ENCODE measurements at places on chromosomes 16 and 17.

GRCh38 chr16:59213952-59214351 lies 479.8 kb upstream of the GOT2 start:
- no peak for DNase-seq

DNA sequence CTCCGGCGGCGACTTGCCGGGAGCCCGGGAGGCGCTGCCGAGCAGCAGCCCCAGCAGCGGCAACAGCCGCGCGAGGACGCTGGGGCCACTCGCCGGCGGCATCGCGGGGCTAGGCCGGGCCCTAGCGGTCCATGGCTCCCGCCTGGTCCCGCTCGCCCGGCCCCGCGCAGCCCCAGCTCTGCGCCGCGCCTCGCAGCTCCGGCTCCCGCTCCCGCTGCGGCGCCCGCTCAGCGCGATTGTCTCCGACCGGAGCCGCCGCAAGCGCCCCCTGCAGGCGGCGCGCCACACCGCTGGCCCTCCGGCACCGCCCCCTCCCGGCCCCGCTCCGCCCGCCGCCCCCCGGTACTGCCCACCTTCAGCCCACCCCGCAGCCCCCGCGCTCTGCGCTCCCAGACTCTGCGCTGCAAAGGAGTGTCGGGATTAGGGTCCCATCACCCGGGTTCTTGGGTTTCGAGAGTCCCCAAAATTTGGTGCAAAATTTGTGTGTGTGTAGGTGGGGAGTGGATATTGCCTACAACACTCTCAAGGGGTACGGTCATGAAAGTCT lies at the start of gene FAM171A2:
Gene FAM171A2 (minus strand): TSS at position 241 of the 547 bp plus-strand sequence. CDS start 139 bp downstream, at position 102.
- DNase-seq: peak; percentile 89

- DNase-seq: no peak
Measured at GRCh38 chr16:1441391-1441829, 2.9 kb downstream of the CCDC154 start.

DNA sequence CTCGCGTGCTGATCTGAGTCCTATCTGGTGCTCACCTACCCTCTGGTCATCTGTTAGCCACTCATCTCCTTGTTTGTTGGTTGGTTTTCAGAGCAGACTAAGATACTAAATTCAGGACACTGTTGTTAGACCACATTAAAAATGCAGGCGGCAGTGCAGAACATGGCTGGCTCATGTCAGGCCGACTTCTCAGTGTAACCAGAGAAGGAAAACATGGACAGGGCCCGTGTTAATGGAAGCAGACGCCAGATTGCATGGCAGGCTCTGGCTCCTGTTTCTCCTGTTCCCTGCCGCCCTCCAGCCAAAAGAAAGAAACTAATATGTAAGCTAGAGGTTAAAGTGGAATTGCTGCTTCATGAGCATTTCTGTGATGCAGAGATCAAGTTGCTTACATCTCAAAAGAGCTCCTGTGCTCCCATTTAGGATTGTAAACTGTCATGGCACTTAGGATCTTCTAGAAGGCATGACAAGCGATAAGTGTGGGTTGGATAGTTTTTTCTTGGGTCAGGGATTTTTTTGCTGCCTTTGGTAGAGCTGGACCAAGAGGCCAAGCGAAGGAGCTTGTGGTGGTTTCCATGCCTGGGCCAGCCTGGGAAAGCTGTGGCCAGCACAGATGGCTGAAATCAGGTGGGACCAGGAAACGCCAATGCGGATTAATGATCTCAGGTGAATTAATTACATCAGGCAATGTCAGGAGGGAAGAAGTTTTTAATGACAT lies 56.1 kb downstream of the YPEL2 start:
- DNase-seq: no peak

DNA sequence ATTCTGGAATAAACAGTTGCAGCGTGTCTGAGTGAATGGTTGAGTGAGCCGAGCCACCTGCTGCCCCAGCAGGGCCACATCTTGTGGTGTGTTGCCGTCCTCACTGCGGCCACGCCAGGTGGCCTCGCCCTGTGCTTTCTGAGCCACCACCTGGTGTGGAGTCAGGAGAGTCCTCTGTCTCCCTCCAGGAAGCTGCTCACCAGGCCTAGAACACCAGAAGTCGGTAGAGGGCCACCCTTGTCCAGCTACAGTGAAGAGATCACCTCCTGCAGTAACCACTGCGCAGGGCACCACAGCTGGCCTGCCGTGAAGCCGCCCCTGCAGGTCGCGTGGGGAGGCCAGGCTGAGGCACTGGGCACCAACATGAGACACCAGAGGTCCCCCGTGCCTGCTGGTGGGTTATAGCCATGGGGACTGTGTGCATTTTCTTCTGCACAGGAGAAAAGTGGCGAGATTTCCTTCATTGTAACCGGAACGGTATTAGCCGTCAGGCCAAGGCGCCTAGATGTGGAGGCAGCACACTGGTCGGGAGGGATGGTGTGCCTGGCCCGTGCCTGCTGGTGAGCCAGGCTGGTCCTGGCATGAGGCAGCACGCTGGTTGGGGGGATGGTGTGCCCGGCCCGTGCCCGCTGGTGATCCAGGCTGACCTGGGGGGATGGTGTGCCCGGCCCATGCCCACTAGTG lies 28.9 kb upstream of the FOXK2 start:
- no peak for DNase-seq

DNA sequence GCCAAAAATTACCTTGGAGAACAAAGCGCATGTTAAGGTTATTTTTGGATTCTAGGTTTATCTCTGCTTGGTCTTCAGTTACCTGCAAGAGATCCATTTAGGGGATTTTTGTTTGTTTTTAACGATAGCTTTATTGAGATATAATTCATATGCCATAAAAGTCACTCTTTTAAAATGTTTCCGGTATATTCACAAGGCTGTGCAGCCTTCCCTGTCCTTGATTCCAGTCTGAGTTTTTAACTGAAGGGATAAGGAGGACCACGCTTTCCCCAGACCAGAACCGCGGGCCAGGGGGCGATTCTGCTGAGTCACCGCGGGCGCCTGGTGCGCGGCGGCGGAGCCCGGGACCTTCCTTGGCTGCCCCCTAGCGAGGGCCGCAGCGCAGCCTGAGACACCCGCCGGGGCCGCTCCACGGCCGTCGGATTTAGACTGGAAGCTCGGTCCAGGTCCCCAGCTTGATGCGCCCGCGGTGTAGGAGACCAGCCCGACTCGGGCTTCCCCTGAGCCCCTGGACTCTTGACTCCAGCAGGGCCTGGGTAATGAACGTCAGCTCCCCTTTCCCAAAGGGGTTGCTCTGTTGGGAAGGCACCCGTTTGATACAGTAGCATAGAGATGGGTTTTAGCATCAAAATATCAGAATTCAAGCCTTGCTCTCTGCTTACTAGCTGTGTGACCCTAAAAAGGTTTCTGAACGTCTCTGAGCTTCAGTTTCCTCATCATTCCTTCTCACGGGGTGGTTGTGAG lies 50.0 kb upstream of the STH start:
- DNase-seq: peak; percentile 79

DNA sequence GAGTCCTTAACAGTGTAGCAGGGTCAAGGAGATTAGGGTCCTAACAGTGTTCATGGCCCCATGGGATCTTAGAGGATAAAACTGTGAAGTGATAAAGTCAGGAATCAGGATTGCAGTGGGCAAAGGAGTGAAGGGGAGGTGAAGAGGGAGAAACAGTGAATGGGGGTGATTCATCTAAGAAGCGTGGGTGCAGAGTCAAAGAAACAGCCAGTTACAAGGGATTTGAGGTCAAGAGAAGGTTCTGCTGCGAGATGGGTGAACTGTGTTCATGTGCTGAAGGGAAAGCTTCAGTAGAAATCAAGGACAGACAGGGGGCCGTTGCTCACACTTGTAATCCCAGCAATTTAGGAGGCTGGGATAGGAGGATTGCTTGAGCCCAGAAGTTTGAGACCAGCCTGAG lies 5.9 kb downstream of the GTF3C1 start:
- DNase-seq: no peak

GRCh38 chr16:56941092-56941491 lies 9.2 kb downstream of the HERPUD1 start:
- no peak for DNase-seq

- no peak for DNase-seq
Measured at GRCh38 chr17:20982589-20983358, 60.0 kb downstream of the USP22 start.

GRCh38 chr16:66695935-66696668 lies 441 bp downstream of the CMTM4 start:
- DNase-seq: peak; percentile 53

DNA sequence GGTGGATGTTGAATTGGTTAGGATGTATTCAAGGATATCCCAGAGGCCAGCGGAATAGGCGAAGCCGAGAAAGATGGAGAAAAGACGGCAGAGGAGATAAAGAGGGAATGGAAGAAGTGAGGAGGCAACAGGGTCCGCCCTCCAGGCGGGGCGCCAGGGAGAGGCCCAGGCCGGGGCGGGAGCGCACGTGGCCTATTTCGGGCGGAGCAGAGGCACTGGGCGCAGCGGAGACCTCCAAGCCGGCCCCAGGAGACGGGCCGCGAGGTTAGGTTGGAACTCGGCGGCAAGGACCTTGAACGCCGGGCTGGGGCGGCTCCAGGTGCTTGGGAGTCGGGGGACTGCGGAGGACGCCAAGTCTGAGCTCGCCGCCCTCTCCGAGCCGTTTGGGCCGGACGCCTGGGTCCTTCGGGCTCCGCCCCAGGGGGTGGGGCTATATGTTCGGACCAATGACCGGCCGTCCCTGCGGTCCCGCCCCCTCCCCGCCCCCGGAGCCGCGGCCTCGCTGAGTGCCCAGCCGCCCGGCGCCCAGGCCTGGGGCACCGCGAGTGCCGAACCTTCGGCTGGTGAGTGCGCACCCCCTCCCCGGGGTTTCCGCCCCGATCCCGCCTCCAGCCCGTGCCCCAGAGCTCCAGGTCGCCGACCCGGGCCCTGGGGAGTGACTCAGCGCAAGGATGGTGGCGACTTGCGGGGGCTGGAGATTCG lies at the start of gene ZNF771:
Gene ZNF771 (plus strand): TSS at position 505 of the 702 bp plus-strand sequence. CDS start 448 bp downstream, outside the sequence.
- DNase-seq: peak; percentile 80

DNA sequence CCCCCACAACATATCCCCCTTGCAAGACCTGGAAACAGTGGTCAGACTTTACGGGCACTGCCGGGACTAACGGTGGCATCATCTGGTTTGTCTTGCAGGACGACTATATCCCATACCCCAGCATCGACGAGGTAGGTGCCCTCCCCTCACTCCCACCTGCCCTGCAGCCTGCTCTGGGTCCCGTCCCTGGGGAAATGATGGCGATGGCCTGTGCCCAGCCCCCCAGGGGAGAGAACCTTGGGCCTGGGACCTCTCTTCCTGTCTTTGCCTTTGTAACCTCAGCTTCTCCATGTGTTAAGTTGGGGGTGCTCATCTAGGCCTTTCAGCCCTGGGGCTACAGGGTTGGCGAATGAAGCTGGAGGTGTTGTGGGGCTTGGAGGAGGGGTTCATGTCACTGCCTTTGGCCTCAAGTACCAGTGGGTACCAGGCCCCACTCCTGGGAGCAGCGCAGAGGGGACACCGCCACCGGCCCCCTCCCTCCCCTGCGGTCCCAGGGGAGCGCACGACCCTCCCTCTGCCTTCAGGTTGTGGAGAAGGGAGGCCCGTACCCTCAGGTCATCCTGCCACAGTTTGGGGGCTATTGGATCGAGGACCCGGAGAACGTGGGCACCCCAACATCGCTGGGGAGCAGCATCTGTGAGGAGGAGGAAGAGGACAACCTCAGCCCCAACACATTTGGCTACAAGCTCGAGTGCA lies 99.9 kb downstream of the OR1D5 start:
- no peak for DNase-seq

DNA sequence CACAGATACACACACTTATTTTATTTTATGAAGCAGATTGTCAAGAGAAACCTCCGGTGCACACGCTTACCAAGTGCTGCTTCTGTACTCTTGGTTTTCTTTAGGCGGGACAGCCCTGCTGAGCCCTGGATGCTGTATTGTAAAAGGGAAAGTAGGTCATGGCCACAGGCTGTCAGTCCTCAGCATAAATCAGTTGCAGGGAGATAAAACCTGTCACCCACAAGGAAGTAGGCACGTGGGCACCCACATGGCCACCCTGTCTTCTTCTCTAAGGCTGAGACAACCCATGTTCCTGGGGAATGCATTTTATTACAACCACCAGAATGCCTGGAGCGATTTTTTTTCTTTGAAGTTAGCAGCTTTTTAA lies 59.3 kb downstream of the ASIC2 start:
- no peak for DNase-seq

DNA sequence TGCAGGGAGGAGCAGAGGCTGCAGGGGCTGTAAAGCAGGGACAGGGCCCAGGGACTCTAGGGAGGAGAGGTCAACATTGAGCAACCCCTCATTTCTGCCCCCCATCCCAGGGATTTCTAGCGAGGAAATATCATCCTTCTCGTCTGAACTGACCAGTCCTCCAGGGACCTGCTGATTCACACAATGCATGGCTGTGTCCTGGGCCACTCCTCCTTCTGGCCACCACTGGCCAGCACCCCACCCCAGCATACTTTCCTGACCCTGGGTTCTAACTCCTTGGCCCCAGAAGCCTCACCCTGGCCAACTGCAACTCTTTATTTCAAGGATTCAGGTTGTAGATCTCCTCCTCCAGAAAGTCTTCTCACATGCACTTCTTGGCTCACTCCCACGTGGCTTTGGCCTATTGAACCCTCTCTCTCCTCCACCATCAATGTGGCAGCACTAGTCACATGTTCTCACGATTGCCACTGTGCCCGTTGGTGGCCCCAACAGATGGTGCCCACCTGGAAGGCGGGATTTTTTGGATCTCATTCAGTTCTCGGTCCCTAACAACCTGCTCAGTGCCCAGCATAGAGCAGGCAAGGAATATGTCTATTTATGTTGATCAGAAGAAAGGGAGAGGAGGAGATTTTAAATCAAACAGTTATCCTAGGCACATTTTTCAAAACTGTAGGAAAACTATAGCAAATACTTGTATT lies 41.5 kb downstream of the CUEDC1 start:
- DNase-seq: no peak

- no peak for DNase-seq
Measured at GRCh38 chr16:85473909-85474620, 139.1 kb upstream of the GSE1 start.

- DNase-seq: no peak
Measured at GRCh38 chr17:17813725-17814095, 23.1 kb downstream of the SREBF1 start.

- no peak for DNase-seq
Measured at GRCh38 chr17:17840751-17841591, 4.2 kb upstream of the SREBF1 start.

DNA sequence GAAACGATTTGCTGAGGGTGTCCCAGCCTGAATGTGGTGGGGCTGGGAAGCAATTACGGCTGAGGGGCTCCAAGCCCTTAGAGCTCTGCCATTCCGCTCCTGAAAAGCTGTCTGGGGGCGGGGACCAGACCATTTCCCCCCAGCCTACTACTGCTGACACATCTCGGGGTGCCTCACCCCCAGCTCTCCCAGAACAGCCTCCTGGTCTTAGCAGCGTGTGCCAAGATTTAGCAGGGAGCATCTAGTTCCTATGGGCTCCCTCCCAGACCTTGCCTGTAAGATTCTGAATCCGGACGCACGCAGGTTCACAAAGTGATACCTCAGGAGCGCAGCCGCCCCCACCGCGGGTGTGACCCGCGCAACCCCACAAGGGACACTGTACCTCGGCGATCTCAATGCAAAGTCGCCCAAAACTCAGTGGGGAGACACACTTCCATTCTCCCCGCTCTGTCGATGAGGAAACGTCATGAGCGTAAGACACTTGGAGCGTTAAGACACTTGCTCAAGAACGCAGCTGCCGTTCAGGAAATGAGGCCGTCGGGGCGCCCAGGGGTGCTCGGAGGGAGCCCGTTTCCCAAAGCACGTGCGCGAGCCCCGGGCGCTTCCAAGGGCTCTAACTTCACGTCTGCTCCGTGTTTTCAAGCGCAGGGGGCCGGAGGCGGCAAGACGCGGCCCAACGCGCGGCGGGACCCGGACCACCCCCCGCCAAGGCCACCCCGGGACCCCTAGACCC lies 629 bp downstream of the GEMIN4 start:
- peak; percentile 57 for DNase-seq

GRCh38 chr17:78341559-78342448 lies 18.1 kb downstream of the SOCS3 start:
- peak; percentile 67 for DNase-seq
